ENCODE measurements at places on chromosomes 2 and 18.

DNA sequence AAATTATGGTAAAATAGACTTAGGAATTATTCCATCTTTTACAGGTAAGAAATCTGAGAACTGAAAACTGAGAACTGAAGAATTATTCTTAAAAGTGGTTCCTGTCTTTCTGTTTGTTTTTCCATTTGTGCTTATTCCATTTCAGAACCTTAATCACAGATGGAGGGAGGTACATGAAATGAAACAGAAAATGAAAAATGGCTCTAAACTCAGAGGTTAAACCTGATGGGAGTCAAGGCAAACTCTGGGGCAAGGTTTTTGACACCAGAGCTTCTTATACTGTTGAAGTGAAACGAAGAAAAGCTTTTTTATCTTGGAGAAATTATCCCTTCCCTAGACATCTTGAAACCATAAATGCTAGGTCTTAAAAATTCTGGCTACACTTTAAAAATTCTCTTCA, 182.1 kb downstream of the ZNF804A start:
- DNase-seq: no peak

DNA sequence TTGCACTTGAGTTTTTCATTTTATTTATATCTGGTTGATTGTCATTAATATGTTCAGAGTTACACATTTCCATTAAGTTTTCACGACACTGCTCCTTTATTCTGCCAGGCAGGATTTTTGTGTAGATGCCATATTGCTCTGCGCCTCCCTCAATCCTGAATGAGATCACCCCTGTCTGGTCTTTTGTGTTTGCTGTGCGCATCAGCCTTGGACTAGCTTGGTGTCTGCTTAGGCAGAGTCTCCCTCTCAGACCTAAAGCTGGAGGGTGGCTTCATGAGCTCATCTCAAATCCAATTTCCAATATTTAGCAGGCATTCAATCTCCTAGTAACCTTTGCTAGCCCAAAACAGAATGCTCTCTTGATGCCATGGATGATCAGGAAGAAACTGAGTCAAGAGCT, 137.4 kb downstream of the SMAD7 start:
- no peak for DNase-seq

DNA sequence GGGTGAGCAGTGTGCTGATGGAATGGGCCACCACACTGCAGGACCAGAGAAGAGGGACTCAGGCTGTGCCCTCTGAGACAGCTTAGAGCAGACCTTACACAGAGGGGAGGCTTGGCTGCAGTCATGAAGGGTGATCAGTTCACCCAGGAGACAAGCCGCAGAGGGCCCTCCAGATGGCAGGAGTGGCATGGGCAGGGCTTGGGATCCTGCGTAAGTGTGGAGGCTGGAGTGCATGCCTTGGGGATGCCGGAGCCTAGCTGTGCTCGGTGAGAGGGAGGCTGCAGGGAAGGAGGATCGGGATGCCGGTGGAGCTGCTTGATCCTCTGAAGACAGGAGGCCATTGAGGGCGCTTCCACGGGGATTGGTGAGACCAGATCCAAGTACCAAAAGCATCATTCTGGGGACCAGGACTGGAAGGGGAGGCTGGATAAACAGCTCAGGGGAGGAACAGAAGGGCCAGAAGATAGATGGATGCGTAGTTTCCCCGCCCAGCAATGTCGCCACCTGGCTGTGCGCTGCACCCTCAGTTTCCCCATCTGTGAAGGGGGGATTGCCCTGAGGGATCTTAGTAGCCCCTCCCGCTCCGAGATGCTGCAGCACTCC, 163.4 kb downstream of the INHBB start:
- DNase-seq: no peak

DNA sequence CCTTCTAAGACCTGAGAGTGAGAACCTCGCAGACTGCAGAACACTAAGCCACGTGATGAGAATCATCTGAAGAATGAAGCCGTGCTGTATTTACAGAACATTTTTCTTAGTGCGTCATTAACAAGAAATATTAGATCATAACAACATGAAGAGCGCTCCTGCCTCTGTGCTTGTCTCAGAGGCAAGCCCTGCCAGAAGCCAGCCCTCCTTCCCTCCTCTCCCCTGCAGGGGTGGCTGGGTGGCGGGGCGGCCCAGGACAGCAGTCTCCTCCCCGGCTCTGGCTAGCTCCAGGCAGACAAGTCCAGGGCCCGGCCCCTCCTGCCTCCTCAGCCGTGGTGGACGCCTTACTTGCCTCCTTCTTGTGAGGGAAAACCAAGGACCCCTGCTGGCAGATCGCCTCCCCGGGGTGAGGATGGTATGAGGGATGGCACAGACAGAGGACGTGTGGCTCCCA, 262.7 kb downstream of the TWIST2 start:
- no peak for DNase-seq

GRCh38 chr18:61496374-61496773, 163.1 kb downstream of the CDH20 start:
- no peak for DNase-seq

DNA sequence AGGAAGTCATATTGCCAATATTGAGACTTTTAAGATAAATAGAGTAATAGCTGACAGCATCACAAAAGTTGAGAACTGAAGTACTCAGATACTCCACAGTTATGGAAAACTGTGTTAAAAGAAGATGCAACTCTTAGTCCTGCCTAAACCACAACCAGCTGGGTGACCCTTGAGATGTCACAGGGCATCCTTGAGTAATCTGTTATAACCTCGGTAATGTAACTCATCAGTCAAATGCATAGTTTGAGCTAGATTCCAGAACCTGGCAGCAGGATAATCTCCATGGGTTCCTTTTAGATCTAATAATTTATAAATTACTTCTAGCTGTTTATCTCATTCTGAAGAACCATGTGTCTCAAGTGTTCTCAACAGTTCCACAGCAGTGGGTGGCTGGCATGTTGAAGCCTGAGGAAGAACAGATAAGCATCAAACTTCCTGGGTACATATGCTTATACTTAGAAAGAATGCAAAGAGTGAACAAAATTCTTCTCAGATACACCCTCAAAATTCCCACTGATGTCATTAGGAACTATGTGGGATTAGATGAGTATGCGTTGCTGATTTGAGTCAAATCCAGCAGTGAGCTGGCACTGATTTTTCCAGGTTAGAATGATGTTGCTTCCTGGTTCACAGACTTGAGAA, 304.1 kb upstream of the ERBB4 start:
- no peak for DNase-seq

DNA sequence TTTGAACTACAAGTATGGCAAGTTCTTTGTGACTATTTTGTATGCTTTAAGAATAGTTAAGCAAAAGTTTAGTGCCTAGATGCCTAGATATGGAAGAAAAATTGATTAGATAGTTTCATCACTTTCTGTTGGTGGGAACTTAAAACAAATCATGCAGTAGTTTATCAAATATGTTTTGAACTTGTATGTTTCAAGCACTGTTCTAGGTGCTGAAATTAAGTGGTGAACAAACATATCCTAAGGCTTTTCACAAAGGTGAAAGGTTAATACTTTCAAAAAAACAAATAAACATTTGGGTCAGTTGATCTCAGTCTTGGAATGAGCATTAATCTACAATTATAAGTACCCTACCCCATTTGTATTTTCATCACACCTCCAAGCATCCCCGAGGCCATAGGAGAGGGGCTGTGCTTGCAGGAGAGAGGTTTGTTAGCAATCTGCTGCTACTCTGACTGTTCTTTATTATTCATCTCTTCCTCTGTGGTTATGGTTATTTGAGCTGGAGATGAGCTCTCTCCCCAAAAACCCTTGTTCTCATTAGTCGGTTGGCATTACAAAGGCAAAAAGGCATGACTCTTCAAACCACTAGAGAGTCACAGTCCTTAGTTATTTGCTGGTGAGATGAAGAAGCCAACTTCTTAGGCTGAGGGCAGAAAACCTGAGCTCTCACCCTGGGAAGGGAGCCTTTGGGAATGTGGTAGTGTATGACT, 103.9 kb upstream of the FHL2 start:
- no peak for DNase-seq

Measured in suppressor macrophage (primary cell).